Activated T-helper 1 cell treated with anti-CD3 and anti-CD28 coated beads, Interleukin-2, amount 50 U/mL, for 16 hours (primary cell): ENCODE measurements at places on chromosomes 1 and 21.
A peak's percentile ranks its signal among the peaks of the same experiment; 100 is the strongest.

- DNase-seq: no peak
Measured at GRCh38 chr1:51482881-51483280, 36.2 kb downstream of the EPS15 start.

DNA sequence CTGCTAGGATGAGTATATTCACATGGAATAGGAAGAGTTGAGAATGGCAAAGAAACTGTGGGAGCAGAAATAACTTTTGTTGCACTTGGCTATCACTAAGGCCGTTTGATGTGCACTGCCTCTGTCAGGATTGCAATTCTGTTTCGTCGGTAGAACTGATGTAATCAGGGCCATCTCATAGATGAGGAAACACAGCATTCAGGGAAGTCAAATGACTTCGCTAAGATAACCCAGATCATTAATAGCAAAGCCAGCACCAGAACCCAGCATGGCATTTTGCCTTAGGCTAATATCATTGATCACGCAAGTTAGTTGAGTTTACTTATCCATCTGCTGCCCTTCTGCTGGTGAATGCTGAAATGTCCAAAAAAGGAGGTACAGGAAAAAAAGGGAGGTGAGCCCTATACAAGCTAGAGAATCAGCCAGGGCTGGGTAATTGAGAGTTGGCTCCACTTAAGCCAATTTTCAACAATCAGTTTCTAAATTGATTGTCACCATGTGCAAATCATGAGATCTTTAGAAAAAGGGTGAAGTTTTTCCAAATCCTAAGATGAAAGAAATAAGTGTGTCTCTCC, 7.6 kb downstream of the RASSF5 start:
- no peak for DNase-seq

GRCh38 chr1:204162494-204163074, 3.6 kb downstream of the REN start:
- DNase-seq: peak; percentile 62

GRCh38 chr1:42368096-42368795, 12.3 kb upstream of the RIMKLA start:
- DNase-seq: no peak

- no peak for DNase-seq
Measured at GRCh38 chr1:15850471-15851001, 3.0 kb downstream of the SPEN start.

DNA sequence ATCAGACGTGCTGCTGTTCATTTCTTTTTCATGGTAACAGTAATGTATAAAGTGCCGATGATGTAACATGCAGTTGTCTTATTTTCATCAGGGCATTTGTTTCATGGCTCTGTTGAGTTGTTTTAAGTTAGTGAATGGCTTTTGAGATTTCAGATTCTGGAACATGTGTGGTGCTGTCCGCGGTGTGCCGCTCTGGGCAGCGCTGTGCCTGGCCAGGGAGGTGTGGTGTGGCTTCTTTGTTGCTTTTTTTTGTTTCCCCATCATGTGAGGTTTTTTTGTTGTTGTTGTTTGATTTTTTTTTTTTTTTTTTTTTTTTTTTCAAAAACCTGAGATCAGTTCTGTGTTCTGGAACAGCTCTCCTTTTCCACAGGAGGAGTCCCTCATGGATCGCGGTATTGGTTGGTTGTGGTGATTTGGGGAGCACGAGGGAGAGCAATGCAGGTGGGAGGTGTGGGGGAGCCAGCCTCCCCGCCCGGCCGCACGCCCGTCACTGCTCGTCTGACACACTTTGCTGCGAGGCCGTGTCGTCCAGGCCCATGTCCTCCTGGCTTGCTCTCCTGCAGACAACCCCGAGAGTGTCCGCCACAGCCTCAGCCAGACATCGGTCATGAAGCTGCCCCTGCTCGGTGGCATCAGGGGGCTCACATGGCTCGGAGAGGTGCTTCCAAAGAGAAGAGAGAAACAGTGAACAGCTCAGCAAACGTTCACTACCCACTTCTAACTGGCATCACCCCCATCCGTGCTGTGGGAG, 33.6 kb downstream of the NTPCR start:
- no peak for DNase-seq

DNA sequence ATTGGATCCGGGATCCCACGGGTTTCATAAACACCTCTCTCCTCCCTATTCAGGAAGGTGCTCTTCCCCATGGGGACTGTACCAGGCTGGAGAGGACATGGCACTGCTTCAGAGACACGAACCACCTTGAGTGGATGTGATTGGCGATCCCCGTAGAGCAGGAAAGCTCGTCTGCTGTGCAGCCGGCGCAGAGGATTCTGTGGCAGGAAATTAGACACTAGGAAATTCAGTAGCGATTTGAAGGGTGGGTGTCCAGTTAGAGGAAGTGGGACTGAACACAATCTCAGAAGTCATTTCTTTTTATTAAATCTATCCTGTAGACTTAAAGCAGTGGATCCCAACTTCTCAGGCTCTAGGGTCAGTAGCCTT, 767 bp downstream of the PDIK1L start:
- DNase-seq: no peak

GRCh38 chr1:108188801-108189200, 11.3 kb downstream of the SLC25A24 start:
- no peak for DNase-seq
